Stimulated activated memory B cell treated with anti-CD40 and anti-IgM and Interleukin-4, amounts not matched to agents 10 μg/mL and 1 μg/mL and 100 μg/mL, for 72 hours (primary cell): ENCODE measurements at places on chromosomes 6 and 20.
A peak's percentile ranks its signal among the peaks of the same experiment; 100 is the strongest.

DNA sequence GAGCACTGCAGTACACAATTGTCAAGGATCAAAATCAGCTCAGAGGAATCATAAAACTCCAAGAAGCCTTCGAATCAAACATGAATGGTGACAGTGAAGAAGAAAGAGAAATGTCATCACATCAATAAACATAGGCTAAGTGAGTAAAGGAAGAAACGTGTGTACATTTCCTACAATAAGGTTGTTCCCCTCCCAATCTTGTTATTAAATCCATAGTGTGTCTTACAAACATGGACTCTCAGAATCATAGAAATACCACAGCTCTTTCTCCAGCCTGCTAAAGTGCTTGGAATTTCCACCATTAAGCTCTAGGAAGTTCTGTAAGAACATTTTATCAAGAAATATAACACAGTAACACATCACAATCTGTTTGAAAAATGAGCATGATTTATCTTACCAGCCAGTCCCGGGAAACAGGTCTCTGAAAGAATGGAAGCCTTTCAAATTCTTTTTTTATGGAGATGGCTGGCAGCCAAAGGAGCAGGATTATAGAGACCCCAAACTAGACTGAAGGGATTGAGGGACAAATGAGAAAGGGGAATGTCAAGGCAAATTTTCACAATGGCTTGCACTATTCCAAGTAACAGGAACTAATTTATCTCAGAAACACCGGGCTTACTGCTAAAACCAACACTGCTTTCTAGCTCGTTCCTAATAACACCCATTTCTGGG, 4.5 kb upstream of the TNFAIP3 start:
- ATAC-seq = no peak

- no peak for ATAC-seq
These were observed 1.7 kb upstream of the PRELID3B start for GRCh38 chr20:59044295-59044694.

DNA sequence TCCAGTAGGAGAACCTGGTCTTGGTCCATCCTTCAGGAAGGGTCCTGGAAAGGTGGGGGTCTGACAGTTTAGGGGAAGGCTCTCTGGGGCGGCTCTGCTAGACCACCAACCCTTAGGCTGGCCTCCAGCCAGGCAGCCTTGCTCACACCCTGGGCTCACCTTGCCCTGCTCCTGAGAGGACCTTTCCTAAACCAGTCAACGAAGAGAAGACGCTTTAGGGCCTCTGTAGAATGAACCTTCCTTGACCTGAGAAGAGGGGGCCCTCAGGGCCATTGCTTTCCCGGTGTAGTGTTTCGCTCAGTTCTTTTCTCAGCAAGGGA, 1.1 kb downstream of the CDC25B start:
- no peak for ATAC-seq

DNA sequence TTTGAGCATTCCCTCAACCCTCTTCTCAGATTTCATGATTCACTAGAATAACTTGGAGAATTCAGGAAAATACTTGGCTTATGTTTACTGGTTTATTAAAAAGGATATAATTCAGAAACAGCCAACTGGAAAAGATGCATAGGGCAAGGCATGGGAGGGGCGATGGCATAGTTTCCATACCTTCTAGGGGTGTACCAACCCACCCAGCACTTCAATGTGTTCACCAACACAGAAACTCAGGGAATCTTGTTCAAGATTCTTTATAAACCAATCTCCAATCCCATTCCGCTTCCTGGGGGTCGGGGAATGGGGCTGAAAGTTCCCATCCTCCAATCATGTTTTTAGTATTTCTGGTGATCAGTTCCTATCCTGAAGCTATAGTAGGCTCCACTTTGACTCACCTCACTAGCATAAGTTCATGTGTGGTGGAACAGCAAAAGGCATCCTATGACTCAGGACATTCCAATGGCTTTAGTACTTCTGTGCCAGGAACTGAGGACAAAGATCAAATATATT, 164.4 kb downstream of the SIM1 start:
- no peak for ATAC-seq

- no peak for ATAC-seq
These were observed 125.2 kb downstream of the KIF6 start for GRCh38 chr6:39599973-39600372.

DNA sequence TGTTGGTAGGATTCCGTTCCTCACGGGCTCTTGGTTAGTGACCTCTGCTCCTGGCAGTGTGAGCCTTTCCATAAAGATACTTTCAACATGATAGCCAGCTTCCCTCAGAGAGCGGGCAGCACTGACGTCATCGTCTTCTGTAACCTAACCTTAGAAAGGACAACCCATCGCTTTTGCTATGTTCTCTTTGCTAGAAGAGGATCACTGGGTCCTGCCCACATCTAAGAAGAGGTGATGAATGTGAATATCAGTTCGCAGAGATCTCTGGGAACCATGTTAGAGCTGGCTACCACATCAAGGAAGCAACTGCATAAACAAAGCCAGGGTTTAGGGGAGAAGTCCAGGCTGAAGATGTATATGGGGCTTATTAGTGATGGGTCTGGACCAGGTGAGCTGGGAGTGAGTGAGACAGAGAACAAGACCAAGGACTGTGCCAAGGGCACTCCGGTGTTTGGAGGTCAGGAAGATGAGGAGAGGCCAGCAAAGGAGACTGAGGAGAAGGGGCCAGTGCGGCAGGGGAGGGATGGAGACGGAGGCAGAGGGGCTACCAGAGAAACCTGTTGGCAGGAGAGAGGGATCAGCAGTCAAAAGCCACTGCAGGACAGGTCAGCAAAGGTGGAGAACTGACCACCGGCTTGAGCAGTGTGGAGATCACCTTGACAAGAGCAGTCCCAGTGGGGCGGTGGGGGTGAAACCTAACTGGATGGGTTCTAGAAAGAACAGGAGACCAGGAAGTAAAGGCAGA, 39.7 kb downstream of the PIM1 start:
- no peak for ATAC-seq

GRCh38 chr20:58649288-58650180, 1.5 kb upstream of the STX16 start:
- ATAC-seq = peak; percentile 1

DNA sequence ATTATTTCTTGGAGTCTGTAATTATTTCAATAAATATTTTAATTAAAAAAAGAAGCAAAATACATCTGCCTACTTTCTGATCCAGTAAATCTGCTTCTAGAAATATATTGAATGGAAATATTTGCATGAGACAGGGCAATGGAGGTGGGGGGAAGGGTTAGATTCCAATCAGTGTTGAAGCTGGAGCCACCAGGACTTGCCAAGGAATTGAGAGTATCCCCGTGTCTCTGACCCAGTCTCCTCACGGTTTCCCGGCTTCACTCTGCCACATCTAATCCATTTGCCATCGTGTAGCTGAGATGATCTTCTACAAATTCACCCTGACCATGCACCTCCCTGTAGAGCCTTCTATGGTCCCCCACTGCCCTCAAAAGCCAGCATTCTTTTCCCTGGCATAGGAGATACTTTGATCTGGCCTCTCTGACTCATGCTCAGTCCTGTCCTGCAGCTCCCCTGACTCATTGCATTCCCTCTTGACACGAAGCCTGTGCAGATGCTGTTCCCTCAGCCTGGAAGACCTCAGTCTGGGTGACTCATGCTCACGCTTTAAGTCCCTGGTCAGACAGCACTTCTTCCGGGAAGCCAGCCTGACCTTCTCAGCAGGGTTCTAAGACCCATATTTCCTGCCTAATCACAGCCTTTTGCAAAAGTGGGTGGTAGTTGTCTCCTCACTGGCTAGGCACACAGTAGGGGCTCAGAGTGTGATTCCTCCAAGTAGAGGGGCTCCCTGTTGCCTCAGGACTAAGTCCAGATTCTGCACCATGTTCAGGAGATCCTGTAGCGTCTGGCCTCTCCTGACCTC, 23.0 kb upstream of the FKBP1A start:
- no peak for ATAC-seq
